ENCODE measurements at places on chromosomes 1 and 21.

- peak; percentile 13 for DNase-seq
- no peak overlapping the region for H3K4me3 ChIP-seq
- no peaks in the 10 kb centered on the region for H3K36me3 ChIP-seq
Measured at GRCh38 chr1:161956097-161956496, 67.6 kb downstream of the OLFML2B start.

GRCh38 chr1:218480137-218480536 is 135.0 kb downstream of the TGFB2 start:
- H3K27me3 ChIP-seq: no peaks in the 10 kb centered on the region
- peak overlapping the region; percentile 66 for H3K27ac ChIP-seq
- H3K4me1 ChIP-seq: peaks cover 13% of the 10 kb centered on the region
- no peaks in the 10 kb centered on the region for H3K36me3 ChIP-seq

DNA sequence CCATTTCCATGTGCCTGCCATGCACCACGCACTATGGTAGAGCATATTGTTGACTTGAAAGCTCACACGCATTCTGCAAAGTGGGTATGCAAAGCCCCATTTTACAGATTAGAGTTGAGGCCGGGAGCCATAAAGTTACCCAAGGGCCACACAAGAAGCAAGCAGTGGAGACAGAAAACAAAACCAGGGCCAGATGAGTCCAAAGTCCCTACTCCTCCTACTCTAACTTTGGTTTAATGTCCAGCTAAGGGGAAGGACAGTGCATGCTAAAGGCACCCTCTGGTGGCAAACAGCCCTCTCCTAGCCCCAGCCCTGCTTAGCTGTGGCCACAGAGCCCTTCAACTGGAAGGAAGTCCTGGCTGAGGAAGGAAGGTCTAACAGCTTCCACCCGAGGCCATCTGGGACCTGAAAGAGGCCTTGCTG is 74.9 kb downstream of the SLC66A1 start:
- no peak overlapping the region for H3K4me3 ChIP-seq
- no peaks in the 10 kb centered on the region for H3K36me3 ChIP-seq

GRCh38 chr1:66330722-66331141 is 203.2 kb upstream of the SGIP1 start:
- DNase-seq: no peak
- no peak overlapping the region for H3K4me3 ChIP-seq
- H3K27me3 ChIP-seq: no peaks in the 10 kb centered on the region
- peaks cover 8% of the 10 kb centered on the region for H3K4me1 ChIP-seq

DNA sequence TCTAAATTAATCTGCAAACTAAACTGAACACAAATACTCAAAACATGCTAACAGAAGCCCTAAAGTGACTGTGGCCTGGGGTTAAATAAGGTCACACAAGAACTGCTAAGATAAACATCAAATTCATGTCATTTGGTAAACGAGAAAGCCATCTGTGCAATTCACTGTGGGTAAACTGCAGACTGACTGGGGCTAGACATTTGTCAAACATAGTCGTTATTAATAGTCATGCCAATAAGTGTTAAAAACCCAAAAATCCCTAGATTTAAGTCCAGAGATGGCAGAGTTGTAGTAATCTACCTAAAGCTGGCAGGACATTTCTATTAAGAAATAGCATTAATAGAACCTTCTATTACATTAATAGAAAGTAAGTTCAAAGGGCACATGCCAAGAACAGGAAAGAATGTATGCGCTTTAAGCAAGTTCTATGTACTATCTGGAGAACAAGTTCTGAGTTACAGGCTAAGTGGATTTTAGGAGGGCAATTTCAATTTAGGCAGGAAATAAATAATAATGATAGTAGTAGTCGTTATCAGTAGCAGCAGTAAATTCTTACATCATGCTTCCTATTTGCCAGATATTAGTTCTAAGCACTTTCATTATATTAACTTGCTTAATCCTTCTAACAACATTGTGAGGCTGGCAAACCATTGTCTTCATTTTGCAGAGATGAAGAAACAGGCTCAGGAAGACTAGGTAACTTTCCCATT is 8.6 kb downstream of the EDEM3 start:
- H3K4me3 ChIP-seq: no peak overlapping the region
- H3K27ac ChIP-seq: no peak overlapping the region
- DNase-seq: no peak
- H3K27me3 ChIP-seq: no peaks in the 10 kb centered on the region
- no peaks in the 10 kb centered on the region for H3K4me1 ChIP-seq
- no peaks in the 10 kb centered on the region for H3K36me3 ChIP-seq

GRCh38 chr1:64187646-64188045 is 15.8 kb upstream of the UBE2U start:
- H3K27ac ChIP-seq: no peak overlapping the region
- H3K36me3 ChIP-seq: no peaks in the 10 kb centered on the region
- no peaks in the 10 kb centered on the region for H3K27me3 ChIP-seq
- H3K4me3 ChIP-seq: no peak overlapping the region
- peaks cover 7% of the 10 kb centered on the region for H3K4me1 ChIP-seq

DNA sequence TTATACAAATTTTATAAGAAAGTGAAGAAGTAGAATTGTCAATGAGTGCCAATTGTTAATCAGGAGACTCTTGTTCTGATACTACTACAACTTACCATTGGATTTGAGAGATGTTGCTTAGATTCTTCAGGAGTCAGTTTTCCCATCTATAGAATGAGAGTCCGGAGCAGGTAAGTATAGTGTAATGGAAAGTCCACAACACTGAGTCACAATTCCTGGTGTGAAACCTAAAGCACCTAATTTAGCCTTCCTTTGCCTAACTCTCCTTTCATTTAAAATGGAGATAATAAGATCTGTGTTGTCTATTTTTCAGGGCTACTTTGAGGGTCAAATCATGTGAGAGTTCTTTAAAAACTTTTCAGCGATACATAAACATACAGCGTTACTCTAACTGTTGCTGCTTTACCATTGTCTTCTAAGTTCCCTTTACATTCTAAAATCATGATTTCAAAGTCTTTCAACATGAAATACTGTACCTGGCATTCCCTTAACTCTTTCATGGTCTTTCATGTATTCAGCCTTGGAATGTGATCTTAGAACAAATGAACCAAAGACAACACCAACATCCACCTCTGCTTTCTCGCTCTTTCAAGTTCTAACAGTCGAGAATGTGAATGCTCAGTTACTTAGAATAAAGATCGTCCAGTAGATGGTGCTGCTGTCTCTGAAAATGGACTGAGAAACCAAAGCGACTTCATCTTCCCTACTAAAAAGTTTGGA is 90.9 kb downstream of the SLC30A10 start:
- no peak overlapping the region for H3K4me3 ChIP-seq
- no peaks in the 10 kb centered on the region for H3K36me3 ChIP-seq
- DNase-seq: peak; percentile 71

- H3K4me3 ChIP-seq: no peak overlapping the region
- H3K27ac ChIP-seq: no peak overlapping the region
- no peaks in the 10 kb centered on the region for H3K27me3 ChIP-seq
- DNase-seq: no peak
- no peaks in the 10 kb centered on the region for H3K36me3 ChIP-seq
Measured at GRCh38 chr1:222196288-222196687, 351.6 kb downstream of the HHIPL2 start.

DNA sequence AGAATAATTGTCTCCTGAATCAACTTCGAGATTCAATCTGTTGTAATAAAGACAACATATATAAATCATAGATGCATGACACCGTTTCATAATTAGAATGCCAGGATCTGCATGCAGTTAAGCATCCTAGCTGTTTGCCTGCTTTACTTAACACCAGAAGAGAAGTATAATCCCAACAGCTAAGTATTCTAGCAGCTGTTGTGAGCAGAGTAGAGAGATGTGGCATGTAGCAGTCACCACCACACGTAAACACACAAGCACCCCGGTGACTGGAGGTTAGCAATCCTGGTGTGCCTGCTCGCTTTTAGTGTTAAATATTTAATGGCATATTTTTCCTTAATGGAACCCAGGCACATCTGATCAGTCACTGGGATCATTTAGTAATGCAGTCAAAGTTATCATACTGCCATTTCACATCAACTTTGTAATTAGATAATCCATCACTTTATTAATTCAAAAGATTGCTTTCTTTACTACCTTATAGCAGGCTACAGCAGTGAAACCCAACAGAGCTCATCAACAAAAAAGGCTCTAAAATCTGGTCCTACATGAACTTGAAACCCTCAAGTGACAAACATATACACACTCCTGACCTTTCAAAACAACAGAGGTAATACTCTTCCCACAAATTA is 187.9 kb downstream of the SMYD3 start:
- H3K4me1 ChIP-seq: no peaks in the 10 kb centered on the region
- no peaks in the 10 kb centered on the region for H3K36me3 ChIP-seq
- H3K27ac ChIP-seq: no peak overlapping the region
- no peak for DNase-seq
- no peaks in the 10 kb centered on the region for H3K27me3 ChIP-seq
- H3K4me3 ChIP-seq: no peak overlapping the region

- H3K4me3 ChIP-seq: no peak overlapping the region
- H3K27me3 ChIP-seq: no peaks in the 10 kb centered on the region
- peak overlapping the region; percentile 88 for H3K27ac ChIP-seq
- no peaks in the 10 kb centered on the region for H3K36me3 ChIP-seq
- peaks cover 56% of the 10 kb centered on the region for H3K4me1 ChIP-seq
Measured at GRCh38 chr1:87685311-87686135, 356.8 kb downstream of the LMO4 start.

- H3K36me3 ChIP-seq: no peaks in the 10 kb centered on the region
- no peaks in the 10 kb centered on the region for H3K27me3 ChIP-seq
- H3K27ac ChIP-seq: peak overlapping the region; percentile 59
Measured at GRCh38 chr1:47179017-47179987, 10.5 kb downstream of the PDZK1IP1 start.

DNA sequence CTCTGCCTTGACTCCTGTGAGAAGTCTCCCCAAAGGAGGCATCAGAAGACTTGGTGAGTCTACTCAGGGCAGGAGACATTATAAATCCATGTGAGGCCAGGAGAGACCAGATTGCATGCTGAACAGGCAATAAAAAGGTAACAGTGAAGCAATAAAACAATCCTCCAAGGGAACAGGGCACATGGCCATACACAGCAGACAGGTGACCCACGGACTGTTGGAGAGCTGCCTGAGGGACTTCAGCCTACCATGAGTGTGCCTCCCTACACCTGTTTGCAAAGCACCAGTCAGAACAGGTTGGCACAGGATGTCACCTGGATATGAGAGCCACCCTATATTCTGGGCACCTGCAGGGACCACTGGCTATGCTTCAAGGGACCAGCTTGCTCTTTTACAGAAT is 67.6 kb downstream of the MAB21L3 start:
- H3K27me3 ChIP-seq: no peaks in the 10 kb centered on the region
- H3K4me3 ChIP-seq: no peak overlapping the region
- no peaks in the 10 kb centered on the region for H3K36me3 ChIP-seq
- DNase-seq: peak; percentile 66

- no peaks in the 10 kb centered on the region for H3K27me3 ChIP-seq
- no peaks in the 10 kb centered on the region for H3K36me3 ChIP-seq
- no peak overlapping the region for H3K27ac ChIP-seq
Measured at GRCh38 chr21:42429856-42430255, 26.2 kb downstream of the UBASH3A start.

DNA sequence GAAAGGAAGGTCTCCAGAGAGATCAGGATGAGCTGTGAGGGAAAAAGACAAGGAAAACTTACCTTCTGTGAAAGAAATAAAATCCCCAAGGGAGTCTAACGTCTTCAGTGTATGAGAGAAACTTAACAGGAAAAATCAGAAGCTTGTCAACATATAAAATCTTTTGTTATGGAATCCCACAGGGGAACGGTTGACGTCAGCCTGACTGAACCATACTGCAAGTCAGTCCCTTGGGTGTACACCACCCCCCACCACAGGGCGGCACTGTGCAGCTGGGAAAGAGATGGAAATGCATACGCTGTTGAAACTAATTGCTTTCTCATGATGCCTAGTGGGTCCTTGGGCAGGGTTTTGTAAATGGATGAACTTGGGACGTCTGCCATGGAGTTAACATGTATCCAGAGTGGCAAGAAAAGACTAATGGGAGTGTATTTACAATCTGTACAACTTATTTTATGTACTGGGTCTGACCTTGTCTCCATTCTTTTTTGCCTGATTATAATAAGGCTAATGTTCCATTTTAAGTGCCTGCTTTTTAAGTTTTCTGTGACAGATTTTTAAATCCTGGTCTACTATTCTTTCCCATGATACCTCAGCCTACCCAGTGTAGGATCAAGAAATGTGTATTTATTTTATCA is 22.7 kb downstream of the UTP25 start:
- peak; percentile 68 for DNase-seq
- no peaks in the 10 kb centered on the region for H3K27me3 ChIP-seq
- H3K36me3 ChIP-seq: peaks cover 3% of the 10 kb centered on the region

DNA sequence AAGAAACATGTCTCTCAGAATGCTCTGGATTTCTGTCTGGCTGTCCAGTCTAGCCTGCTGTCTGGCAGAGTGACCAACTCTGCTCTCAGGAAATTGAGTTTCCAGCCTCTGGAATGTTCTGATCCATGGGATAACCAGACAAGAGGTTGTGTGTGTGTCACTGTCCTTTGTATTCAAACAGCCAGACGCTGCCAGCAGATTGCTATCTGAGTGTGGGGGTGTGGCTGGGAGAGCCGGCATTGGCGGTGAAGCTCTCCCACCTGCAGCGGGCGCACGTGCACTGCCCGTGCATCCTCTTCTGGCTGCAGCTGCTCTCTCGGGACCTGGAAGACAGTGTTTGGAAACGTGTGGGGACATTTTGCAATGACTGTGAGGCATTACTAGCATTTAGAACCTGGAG is 26.1 kb downstream of the PKP1 start:
- peak; percentile 88 for DNase-seq
- H3K27me3 ChIP-seq: no peaks in the 10 kb centered on the region
- no peaks in the 10 kb centered on the region for H3K36me3 ChIP-seq
- H3K4me1 ChIP-seq: peaks cover 5% of the 10 kb centered on the region

- H3K36me3 ChIP-seq: peaks cover 4% of the 10 kb centered on the region
- DNase-seq: no peak
- H3K27ac ChIP-seq: no peak overlapping the region
- no peaks in the 10 kb centered on the region for H3K4me1 ChIP-seq
Measured at GRCh38 chr1:167777269-167777650, 55.5 kb downstream of the MPZL1 start.

GRCh38 chr1:225689882-225690459 is 37.0 kb upstream of the ENAH start:
- H3K27ac ChIP-seq: no peak overlapping the region
- no peaks in the 10 kb centered on the region for H3K36me3 ChIP-seq
- H3K27me3 ChIP-seq: no peaks in the 10 kb centered on the region
- no peak overlapping the region for H3K4me3 ChIP-seq
- H3K4me1 ChIP-seq: peaks cover 22% of the 10 kb centered on the region
- no peak for DNase-seq

DNA sequence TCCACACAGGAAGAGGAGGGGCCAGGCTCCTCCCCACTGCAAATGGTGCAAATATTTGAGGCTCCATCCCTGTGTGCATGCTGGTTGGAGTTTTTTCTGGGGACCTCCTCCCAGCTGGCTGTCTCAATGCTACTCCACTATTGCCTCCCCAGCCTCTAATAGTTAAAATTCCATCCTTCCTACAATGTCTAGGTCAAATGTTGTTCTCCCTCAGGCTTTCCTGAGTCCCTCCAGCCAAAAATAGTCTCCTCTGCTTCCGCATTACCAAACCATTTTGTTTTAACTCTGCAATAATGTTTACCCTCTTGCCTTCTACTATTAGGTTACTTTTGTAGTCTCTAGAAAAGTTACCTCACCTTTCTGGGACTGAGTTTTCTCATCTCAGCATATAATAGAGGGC is 29.6 kb upstream of the FMO1 start:
- no peak overlapping the region for H3K4me3 ChIP-seq
- no peaks in the 10 kb centered on the region for H3K36me3 ChIP-seq
- peak overlapping the region; percentile 80 for H3K27ac ChIP-seq
- no peak for DNase-seq

GRCh38 chr1:179002552-179003345 is 22.9 kb upstream of the FAM20B start:
- H3K4me3 ChIP-seq: no peak overlapping the region
- peak overlapping the region; percentile 40 for H3K27ac ChIP-seq
- H3K27me3 ChIP-seq: no peaks in the 10 kb centered on the region
- no peaks in the 10 kb centered on the region for H3K36me3 ChIP-seq
- H3K4me1 ChIP-seq: peaks cover 5% of the 10 kb centered on the region
- DNase-seq: peak; percentile 85

Measured in hepatocyte (in vitro differentiated cells).